ENCODE measurements at places on chromosomes 16 and 17. TPM values are rescaled to one million over a fixed set of nuclear protein-coding genes. Genes with fewer than 3 reads are reported as not detected.

DNA sequence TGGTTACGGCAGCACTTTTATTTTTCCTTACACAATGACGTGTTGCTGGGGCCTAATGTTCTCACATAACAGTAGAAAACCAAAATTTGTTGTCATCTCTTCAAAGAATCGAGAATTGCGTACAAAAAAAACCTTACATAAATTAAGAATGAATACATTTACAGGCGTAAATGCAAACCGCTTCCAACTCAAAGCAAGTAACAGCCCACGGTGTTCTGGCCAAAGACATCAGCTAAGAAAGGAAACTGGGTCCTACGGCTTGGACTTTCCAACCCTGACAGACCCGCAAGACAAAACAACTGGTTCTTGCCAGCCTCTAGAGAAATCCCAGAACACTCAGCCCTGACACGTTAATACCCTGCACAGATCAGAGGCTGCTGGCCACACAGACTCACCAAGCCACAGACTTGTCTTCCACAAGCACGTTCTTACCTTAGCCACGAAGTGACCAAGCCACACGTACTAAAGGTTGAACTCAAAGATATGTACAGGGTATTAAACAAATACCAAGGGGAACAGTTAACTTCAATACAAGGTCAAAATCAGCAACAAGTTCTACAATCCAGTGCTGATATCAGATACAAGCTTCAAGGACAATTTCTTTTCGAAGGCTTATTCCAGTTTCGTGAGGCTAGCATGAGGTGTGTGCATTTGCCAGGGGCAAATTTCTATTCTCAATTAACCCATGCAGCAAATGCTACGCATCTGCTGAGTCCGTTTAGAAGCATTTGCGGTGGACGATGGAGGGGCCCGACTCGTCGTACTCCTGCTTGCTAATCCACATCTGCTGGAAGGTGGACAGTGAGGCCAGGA, 2.4 kb downstream of the ACTG1 start:
- no peak for DNase-seq

ARL4D gene
- total RNA-seq, result 7.1 TPM

KRT17 gene
- total RNA-seq, result 0.29 TPM

SLC6A2 gene
- 7.4 TPM for total RNA-seq

MAP2K6 gene
- total RNA-seq, result 0.31 TPM
